IPS DF 6.9 (cell line): ENCODE measurements at places on chromosomes 6 and 20.

DNA sequence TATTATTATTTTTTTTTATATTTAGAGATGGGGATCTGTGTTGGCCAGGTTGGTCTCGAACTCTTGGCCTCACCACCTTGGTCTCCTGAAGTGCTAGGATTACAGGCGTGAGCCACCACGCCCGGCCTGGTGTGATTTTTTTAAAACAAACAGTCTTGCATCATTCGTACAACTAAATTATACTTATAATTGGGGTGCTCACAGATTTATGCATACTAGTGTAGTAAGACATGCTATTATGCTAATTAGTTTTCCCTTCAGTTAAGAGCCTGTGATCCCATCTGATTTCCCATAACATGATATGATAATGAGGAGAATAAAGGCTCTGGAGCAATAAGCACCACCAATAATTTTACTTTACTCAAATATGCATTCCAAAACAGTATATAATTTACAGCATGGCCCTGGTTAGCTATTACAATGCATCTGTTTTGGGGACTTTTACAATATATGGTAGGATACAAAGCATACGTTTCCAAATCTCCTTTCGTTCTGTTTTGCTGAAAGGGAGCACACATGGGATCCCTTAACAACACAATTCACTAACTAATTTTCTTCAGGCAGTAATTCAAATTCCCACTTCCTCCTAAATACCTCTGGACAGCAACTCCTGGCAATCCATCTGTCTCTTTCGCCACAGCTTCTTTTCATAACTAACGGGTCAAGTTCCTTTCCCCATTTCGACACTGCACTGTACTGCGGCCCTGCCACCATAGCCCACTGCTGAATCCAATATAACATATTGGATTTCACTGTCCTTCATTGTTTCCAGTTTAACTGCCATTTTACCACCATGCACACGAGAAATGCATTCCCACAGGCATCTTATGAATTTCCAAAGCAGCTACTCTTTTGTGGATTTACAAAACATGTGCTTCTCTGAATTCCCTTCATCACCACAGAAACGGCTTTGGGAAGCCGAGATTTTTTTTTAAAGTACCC, 1.7 kb downstream of the NUDT3 start:
- no peak for DNase-seq

GRCh38 chr6:63940056-63940455, 304.5 kb downstream of the PHF3 start:
- no peak for DNase-seq

DNA sequence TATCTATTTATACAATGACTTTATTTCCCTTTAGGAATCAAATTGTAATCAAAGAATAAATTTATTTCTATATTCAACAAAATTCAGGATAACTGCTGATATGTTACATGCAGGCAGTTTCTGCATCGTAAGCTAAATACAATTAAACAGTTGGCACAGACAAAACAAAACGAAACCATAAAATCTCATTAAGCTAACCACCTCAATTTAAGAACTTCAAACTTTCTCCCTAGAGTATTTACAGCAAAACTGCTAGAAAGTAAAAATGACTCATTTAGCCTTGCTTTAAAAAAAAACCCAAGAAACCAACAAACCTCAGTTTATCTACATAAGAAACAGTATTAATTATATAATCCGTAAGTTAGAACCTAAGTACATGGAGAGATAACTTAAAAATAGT, 17.1 kb downstream of the SSR1 start:
- DNase-seq, result no peak

- no peak for DNase-seq
These were observed 18.0 kb upstream of the TAF8 start for GRCh38 chr6:42032366-42032765.

DNA sequence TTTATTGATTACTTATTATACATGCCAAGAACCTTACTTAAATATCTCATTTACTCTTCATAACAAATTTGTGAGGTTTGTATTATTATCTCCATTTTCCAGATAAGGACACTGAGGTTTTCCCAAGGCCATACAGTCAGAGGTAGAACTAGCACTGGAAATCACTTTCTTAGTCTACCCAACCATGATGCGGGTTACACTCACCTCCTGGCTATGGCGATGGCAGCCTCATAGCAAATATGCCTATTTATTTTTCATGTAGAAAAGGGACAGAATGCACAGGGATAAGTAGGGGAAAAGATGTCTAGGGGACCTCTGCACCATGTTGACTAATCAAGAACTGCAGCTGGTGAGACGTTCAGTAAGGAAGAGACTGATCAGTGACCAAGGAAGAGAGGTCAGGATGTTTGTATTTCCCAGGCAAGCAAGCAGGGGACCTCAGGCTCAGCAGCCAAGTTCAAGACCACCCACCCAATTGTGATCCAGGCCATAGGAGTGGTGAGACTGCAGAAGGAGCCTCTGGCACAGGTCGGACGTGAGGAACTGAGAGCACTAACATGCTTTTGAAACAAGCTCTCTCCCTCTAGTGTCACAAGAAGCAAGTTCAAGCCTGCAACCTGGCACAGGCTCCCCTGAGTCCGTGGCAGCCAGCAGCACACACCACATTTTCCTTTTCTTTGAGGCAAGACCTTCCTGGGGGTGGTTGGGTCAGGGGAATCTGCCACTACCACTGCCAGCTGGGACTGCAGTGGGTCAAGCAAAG, 97.8 kb downstream of the GMPR start:
- DNase-seq, result no peak

- DNase-seq, result no peak
These were observed 104.3 kb downstream of the SLC23A2 start for GRCh38 chr20:4896971-4897497.

GRCh38 chr20:54103762-54104600, 33.6 kb upstream of the BCAS1 start:
- DNase-seq, result no peak

- no peak for DNase-seq
These were observed 13.4 kb downstream of the PTK7 start for GRCh38 chr6:43089467-43089866.

DNA sequence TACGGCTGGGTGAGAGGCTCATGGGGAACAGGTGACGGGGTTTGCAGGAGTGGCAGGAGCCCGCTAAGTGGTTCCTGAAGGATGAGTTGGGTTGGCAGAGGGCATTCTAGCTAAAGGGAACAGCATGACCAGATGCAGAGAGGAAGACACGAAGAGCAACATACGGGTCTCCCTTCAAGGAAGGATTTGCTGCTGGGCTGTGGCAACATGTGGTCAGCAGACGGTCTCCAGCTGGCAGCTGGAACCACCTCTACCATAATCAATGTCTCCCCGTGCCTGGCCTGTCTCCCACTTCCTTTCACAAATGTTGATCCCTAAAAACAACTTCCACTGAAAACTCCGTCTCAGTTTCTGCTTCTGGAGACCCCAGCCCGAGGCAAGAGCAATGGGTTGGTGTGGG, 80.6 kb upstream of the SULF2 start:
- DNase-seq, result no peak

- no peak for DNase-seq
These were observed 545.6 kb downstream of the PKHD1 start for GRCh38 chr6:51541847-51542246.

DNA sequence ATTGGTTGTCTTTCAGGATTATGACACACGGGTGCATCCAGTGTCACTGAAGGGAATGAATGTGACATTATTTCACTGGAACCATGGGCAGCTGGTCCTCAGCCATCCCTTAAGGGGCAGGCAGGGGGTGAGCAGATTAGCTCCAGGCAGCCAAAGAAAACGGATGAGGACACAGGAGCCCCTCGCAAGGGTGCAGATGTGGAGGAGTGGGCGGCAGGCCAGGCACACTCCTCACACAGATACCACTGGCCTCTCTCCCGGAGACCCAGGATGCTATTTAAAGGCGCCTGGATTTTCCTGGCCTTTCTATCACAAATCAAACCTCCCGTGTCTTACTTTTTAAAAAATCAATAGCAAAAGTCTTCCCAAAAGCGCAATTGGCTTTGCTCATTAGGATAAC, 210.4 kb downstream of the TAF4 start:
- DNase-seq, result no peak

DNA sequence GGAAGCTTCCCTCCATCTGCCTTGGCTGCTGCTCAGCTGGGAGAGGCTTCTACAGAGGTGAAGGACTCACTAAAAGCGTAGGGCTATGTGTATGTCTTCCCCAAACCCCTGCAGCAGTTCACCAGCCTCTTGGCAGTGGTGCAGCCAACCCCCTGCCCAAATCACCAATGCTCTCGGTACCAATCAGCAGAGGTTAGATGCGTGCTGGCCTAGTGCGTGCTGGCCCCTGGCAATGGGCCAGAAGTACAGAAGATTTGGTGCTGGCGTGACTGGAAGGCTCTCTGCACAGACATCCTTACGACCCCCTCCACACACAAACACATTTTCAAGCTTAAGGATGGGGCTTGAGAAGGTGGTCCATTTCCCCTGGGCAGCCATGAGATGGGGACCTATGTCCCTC, 79.0 kb downstream of the MRPL14 start:
- no peak for DNase-seq

- DNase-seq, result no peak
These were observed 140.4 kb upstream of the CENPW start for GRCh38 chr6:126199466-126199865.

GRCh38 chr6:13094781-13095425, 233.4 kb downstream of the TBC1D7 start:
- no peak for DNase-seq

DNA sequence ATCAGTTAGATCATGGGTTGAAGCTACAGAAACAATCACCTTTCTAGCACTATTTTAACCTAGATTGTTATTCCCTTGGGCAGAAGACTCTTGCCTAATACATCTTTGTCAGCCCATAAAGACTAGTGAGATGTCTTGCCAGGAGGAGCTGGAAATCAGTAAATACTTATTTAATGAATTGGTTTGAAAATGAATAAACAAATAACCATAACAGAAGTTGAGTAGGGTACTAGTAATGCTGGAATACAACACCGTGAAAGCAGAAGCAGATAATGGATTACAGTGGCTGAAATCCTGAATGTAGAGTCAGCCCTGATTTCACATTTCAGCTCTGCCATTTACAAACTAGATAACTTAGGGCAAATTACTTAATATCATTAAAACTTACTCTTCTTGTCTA, 236.1 kb downstream of the PACRG start:
- no peak for DNase-seq

- no peak for DNase-seq
These were observed 23.9 kb downstream of the SPDEF start for GRCh38 chr6:34532230-34532629.

DNA sequence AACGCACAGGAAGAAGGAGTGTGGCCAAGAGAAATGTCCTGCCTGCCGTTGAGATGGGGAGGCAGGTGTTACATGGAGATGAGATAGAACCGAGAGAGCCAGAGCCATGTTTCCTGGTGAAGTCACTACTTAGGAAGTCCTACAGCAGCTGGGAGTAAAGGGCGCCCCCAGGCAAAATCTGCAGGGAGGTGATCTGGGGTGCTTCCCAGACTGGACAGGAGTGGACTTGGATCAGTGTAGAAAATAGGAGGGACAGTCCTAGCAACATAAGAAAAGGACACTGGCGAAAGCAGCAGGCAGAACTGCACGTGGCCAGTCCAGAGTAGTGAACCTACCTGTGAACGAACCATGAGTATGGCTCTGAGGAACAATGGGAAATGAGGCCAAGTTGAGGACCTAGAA, 85.3 kb downstream of the CD164 start:
- no peak for DNase-seq

GRCh38 chr6:143682805-143683204, 5.0 kb downstream of the PHACTR2 start:
- no peak for DNase-seq

- DNase-seq, result no peak
These were observed 4.1 kb upstream of the TXLNB start for GRCh38 chr6:139295901-139296300.

GRCh38 chr6:39610221-39610620, 115.0 kb downstream of the KIF6 start:
- DNase-seq, result no peak

DNA sequence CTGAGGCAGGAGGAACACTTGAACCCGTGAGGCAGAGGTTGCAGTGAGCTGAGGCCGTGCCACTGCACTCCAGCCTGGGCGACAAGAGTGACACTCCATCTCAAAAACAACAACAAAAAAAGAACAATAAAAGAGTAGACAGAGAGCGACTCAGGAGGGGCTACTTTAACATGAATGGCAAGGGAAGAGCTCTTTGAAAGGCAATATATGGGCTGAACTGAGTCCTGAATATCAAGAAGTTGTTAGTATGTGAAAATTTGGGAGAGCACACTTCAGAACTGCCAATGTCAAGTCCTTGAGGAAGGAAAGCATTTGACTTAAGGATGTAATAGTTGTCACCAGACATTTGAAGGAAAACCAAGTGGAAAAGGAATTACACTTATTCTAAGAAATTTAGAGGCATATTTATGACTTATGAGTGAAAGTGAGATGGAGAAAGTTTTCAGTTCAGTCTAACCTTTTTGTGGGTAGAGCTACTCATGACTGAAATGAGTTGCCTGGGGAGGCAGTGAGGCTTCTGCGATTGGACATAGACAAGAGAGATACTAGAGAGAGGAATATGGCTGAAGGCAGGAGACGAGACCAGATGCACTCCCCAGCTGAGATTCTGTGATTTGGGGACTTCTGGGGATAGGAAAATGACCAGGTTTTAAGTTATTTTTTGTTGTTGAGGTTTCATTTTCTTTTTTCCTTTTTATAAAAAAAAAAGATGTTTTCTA, 48.6 kb upstream of the SLC16A10 start:
- DNase-seq, result no peak

GRCh38 chr6:4817551-4817950, 41.3 kb downstream of the CDYL start:
- DNase-seq, result no peak

GRCh38 chr20:53940907-53941545, 129.4 kb downstream of the BCAS1 start:
- no peak for DNase-seq

DNA sequence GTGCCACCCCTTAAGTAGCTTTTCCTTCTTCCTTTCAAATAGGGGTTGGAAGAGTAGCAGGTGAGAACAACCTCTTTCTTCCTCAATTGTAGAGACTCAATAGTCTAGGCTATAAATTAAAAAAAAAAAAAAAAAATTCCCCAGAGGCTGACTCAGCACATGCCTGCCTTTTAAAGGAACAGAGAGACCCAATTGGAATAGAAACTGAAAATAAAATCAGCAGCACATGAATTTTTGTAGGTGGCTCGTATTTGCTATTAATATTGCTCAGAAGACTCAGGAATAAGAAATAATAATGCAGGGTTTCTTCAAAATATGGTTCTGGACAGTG, 19.3 kb downstream of the TOP1 start:
- no peak for DNase-seq
